Stimulated activated CD4-positive, alpha-beta T cell treated with anti-CD3 and anti-CD28 coated beads, Interleukin-2, amount 100 ng/mL, for 4 hours (primary cell): ENCODE measurements at places on chromosomes 4 and X.

GRCh38 chr4:11743236-11743635, 314.5 kb upstream of the HS3ST1 start:
- no peak for DNase-seq

DNA sequence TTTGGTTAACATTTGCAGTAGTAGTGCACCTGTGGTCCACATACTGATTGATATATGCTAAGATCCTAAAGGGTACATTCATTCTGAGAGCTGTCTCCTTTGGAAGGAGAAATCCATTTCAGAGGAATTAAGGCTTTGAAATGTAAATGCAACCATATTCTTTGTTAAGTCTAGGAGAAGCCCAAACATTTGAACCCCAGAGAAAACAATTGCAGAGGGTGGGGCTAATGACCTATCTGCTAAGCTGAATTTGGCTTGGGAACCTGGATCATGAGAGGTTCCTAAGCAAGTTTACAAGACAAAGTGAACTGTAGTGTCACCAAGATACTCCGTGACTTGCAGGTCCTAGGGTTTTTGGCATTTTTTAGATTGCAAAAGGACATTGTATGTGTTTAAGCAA, 41.2 kb downstream of the LAS1L start:
- no peak for DNase-seq

DNA sequence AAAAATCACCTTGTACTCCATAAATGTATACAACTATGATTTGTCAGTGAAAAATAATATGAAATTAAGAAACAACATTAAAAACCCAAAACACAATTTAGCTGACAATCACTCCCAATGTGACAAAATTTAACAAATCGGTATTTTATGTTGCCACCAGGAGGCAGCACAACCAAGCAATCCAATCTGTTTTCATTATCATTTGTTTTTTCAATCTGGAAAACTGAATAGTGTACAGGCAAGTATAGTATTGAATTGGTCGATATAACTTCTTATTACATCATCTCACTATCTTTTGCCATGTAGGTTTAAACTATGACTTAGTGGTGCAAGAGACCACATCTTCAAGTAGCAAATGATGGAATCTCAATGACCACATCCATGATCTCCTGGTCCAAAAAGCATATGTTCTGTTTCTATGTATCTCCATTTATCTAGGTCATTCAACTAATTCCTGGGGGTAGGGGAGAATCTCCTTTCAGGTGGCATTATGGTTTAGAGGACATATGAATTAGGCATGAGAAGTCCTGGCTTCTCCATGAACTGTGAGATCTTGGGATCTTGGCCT, 112.9 kb upstream of the AGA start:
- DNase-seq = no peak

DNA sequence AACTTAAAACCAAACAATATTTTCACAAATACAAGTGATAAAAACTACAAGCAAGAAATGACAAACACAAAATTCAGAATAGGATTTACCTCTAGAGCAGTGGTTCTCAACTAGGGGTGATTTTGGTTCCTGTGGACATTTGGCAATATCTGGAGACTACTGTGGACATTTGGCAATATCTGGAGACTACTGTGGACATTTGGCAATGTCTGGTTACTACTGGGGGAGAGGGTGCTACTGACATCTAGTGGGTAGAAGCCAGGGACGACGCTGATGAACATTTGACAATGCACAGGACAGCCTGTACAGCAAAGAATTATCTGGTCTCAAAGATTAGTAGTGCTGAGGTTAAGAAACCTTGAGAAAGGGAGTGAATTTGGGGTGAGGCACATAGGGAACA, 169.8 kb downstream of the CLCN4 start:
- DNase-seq = no peak

DNA sequence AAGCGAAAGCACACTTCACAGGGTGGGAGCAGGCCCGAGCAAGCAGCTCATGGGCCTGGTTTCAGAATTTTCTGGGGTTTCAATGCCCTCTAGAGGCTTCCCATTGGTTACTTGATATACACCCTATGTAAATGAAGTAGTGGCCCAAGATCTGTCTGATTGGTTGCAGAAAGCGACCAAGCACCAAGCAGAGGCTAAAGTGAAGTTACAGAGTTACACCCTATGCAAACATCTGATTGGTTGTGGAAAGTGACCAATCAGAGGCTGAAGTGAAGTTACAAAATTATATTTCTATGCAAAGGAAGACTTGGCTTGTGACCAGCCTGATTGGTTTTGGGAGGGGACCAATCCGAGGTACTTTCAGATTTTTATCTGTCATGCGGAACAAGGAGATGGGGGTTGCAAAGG, 8.2 kb downstream of the FHIP1A start:
- DNase-seq = no peak

- DNase-seq = no peak
Measured at GRCh38 chr4:154911097-154911496, 130.0 kb downstream of the RBM46 start.
